ACHN (cell line): ENCODE measurements at places on chromosomes 7 and 10.

- DNase-seq = peak; percentile 86
Measured at GRCh38 chr7:149422162-149422913, 38.5 kb downstream of the ZNF777 start.

DNA sequence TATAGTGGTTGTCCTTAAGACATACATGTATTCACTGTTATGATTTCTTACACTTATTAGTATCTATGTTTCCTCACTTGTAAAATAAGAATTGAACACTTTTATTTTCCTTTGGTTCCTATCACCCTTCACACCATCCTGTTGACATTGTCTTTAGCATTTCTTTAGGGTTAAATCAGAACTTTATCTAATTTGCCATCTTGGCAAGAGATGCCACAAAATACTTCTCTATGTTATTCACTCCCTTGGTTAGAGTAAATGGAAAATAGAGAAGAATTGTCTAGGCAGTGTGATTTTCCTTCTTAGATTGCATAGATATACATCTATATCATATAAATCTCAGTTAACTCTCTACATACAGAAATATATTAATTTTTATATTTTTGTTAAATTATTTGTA lies 204.7 kb downstream of the SEMA3D start:
- DNase-seq = no peak

DNA sequence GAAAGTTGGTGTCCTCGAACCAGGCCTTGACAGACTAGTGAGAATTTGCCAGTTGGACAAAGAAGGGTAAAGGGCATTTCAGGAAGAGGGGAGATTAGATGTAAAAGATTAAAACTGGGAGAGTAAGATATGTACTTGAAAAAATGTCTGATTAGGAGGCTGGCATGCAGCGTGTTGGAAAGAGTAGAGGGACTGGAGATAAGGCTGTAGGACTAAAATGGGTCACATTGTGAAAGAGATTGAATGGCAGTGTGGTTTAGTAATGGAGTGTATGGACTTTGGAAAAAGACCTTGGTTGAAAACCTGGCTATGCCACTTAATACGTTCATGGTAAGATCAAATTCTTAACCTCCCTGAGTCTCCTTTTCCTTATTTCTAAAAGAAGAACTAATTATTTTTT lies 14.1 kb downstream of the CREM start:
- no peak for DNase-seq

- no peak for DNase-seq
Measured at GRCh38 chr7:109503421-109503820, 933.7 kb downstream of the DNAJB9 start.

- DNase-seq = peak; percentile 65
Measured at GRCh38 chr10:119542988-119543813, 682 bp upstream of the RGS10 start.

- DNase-seq = no peak
Measured at GRCh38 chr10:12341526-12341925, 7.8 kb upstream of the CAMK1D start.

- DNase-seq = no peak
Measured at GRCh38 chr7:66964411-66964810, 31.0 kb downstream of the SBDS start.

DNA sequence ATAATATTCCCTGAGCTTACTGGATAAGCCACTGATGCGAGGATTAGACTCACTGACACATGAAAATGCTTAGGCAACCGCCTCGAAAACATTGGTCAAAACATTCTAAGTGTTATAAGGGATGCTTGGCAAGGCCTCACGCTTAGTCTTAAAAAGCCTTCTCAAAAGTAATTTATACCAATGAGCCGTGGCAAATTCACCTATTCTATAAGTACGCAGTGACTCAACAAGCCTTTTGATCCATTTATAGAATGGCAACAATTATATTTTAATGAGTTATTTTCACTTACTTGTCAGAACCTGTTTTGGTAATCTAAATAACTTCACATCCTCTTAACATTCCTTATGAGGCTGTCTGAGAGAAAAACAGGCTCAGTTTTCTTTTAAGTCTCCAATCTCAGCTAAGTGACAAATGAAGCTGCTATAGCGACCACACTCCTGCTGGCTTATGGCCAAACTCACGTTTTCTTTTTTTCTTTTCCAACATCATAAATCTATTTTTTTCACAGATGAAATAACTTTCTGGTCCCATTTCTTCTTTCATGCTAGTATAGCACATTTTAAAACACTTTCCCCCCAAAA lies 121.2 kb upstream of the AFAP1L2 start:
- DNase-seq = no peak

DNA sequence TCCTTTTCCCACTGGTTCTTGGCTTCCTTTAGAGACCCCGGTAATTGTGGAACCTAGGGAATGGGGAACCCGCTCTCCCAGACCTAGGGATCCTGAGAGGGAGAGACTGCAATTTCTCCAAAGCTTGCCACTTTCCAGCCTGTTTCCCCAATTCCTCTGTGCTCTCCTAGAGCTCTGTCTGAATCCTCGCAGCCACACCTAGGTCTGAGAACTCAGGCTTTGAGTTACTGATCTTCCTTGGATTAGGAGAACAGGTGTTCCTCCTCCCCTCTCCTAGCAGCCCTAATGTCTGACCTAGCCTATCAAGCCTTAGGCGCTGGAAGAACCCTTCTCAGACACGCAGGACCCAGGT lies 20.0 kb downstream of the WNT8B start:
- DNase-seq = no peak

DNA sequence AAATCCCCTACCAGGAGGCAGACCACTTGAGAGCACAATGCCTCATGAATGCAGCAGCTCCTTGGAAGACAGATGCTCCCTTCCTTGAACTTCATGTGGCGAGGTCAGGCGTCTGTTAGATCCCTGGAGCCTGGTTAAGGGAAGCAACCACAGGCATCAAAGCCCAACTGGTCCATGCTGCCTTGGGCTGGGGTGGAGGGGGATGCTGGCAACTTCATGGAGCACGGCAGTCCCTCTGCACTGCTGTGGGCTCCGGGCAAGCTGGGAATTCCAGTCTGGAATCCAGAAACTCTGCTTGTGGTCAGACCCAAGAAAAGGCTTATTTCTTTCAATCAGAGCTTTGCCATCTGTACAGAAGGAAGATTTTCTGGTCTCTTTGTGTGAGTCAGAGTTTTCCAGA lies 130.4 kb downstream of the PFKFB3 start:
- DNase-seq = no peak

DNA sequence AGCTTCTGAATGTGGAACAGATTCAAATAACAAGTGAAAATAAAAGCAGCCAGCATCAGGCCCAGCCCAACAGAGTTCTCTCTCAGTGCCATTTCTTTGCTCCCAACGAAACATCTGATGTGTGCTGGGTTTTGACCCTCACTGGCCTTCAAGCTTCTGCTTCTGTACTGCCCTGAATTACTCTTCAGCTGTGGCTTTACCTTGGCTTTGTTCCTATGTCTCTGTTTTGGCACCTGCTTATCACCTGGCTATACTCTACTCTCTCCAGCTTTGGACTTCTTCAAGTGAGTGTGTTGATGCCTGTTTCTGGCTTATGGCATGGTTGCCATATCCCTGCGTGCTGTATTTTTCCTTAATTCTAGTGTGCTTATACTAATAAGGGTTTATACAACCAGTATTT lies 768.3 kb downstream of the SORCS1 start:
- no peak for DNase-seq

GRCh38 chr7:152392254-152392653 lies 43.5 kb downstream of the KMT2C start:
- DNase-seq = no peak

DNA sequence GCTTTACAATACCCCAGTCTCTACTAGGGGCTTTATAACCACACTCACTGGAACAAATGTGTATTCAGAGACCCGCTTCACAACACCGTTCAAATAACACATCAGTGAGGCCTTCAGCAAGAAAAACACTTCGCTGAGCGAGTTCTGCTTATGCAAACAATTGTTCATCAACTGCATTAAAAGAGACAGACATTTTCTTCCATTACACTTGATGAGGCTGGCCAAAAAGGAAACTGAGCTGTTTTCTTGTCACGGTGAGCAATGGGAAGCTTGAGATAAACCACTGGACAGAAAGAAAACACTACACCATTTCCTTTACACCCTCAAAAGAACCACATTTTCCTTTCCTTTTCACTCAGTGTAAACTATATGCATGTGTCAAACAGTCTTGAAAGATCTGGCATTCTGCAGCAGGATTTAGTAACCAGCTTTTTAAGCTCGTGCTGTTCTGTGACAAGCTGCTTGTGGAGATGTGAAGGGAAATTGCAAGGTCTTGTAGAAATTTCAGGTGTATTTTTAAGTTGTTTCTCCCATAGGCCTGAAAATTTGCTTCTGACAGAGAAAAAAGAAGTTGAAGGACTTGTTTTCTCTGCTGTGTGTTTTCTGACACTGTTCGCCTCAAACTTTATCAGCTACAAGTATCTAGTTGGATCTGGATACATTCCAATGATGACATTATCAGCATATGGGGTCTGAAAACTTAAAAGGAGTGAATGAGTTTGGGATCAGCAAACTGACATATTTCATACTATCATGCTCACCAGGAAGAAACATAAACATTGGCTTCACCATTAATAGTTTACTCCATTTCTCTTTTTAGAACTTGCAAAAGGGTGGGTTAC lies 693.1 kb downstream of the PARD3 start:
- DNase-seq = no peak

DNA sequence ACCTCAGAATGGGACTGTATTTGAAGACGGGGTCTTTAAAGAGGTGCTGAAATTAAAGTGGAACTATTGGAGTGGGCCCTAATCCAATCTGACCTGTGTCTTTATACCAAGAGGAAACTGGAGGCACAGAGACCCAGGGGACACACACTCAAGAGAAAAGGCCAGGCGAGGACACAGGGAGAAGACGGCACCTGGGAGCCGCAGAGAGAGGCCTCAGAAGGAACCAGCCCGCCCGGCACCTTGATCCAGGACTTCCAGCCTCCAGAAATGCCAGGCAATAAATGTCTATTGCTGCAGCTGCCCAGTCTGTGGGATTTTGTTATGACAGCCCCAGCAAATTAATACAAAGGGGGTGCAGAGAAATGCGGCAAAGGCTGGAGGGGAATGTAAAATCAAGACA lies 10.5 kb downstream of the CARD11 start:
- no peak for DNase-seq
